ENCODE measurements at places on chromosomes 2 and 18.

GRCh38 chr18:44909191-44909719 lies 228.6 kb downstream of the SETBP1 start:
- peak; percentile 27 for DNase-seq

GRCh38 chr18:23857164-23857552 lies 157.4 kb upstream of the TTC39C start:
- DNase-seq, result no peak

GRCh38 chr2:186757009-186757408 lies 63.1 kb downstream of the FAM171B start:
- DNase-seq, result peak; percentile 70

- DNase-seq, result no peak
Observed at GRCh38 chr2:227607941-227608340, 6.7 kb downstream of the SCYGR3 start.

DNA sequence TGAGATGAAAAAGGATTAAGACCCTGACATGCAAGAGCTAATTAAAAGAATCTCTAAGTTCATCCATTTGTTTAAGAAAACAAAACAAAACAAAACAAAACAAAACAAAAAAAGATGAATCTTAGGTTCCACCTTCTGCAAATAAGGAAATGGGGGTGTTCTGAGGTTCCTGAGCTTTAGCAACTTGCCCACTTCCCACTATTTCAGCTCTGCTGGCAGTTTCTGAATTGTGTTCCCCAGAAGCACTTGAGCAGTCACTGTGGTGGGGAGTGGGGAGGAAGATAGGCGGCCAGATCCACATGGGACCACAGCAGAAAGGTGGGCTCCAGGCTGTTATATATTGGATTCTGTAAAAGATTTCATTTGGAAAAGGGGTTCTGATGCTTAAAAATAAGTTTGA lies 20.3 kb downstream of the INO80C start:
- DNase-seq, result no peak

DNA sequence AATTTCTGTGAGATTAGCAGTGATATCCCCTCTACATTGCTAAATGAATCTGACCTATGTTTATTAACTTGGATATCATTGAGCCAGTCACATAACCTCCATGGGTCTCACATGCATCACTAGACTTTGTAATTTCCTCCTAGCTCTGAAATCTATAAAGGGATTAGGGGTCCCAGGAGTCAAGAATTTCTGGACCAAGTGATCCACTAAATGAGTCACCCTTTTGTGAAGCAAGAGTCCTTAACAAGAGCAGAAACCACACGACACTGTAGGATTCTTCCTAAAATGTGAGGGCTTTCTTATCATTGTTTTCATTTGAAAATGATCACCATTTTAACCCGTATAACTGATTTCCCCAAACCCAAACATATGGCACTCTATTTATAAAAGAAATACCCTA lies 90.3 kb downstream of the DHRS9 start:
- peak; percentile 6 for DNase-seq

GRCh38 chr2:30040147-30040546 lies 106.7 kb upstream of the YPEL5 start:
- no peak for DNase-seq

GRCh38 chr18:58545338-58546296 lies 83.3 kb downstream of the ALPK2 start:
- DNase-seq, result no peak

- no peak for DNase-seq
Observed at GRCh38 chr2:53727921-53728320, 39.7 kb upstream of the CHAC2 start.

DNA sequence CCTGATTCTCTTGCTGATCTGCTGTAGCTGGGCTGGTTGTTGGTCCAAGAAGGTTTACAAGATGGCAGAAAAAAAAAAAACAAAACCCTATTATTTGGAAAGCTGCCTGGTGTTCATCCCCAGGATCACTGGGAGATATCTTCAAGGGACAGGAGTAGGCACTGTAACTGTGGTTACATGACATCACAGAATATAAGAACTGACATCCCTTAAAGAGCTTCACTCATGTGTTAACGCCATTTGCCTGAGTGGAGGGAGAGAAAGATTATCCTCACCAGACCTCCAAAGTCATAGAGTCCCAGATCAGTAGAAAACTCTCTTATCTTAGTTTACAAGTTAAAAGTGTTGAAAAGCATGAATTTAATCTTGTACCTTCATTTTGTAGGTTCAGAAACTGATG lies 95.3 kb upstream of the BZW1 start:
- no peak for DNase-seq

- DNase-seq, result no peak
Observed at GRCh38 chr2:159266554-159266953, 19.9 kb downstream of the WDSUB1 start.

DNA sequence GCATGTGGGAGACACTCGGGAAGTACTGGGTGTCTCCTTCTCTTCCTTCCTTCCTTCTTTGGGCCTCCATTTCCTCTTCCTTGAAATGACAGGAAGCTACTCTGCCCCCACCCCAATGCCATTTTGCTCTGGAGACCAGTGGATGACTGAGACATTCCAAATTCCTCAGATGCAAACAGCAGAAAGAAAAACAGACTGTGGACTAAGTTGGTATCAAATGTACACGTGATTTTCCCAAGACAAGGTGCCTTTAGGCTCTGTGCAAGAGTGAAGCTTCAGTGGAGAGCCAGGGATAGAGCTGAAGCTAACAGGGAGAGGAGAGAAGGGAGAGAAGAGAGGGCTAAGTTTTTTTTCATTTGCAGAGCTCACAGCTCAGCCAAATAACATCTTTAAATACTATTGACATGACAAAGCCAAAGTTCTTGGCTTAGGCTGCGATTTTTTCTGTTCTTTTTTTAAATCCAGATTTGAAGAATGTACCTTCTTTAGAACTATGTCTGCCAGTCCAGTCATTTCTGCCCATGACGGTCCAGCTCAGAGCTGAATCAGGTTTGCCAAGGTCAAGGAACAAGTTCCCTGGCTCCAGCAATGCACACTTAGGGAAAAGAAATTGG lies 84.5 kb upstream of the LCLAT1 start:
- peak; percentile 99 for DNase-seq

- DNase-seq, result no peak
Observed at GRCh38 chr2:225137971-225138370, 95.7 kb upstream of the DOCK10 start.

- no peak for DNase-seq
Observed at GRCh38 chr2:25184254-25184653, 15.9 kb upstream of the POMC start.

GRCh38 chr2:172447811-172448493 lies 20.6 kb downstream of the ITGA6 start:
- peak; percentile 49 for DNase-seq

GRCh38 chr2:9697909-9698308 lies 67.1 kb upstream of the YWHAQ start:
- DNase-seq, result no peak

DNA sequence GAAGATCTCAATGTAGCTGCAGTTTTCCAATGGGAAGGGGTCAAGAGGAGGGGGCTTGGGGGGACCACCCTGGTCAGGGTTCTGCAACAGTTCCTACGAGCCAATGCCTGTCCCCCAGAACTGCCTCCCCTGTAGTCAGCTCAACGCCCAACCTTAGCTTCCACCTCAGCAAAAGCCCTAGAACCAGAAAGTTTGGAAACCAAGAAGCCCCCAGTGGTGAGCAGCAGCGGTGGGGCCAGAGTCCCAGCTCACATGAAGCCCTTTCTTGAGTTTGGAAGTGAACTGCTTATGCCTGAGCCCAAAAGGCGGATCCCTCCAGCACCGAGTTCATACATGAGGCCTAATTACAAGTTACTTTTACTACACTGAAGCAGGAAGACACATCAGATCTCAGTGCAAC lies 162.4 kb downstream of the HDAC4 start:
- no peak for DNase-seq

GRCh38 chr18:8368512-8369217 lies 240.6 kb upstream of the RAB12 start:
- DNase-seq, result no peak

DNA sequence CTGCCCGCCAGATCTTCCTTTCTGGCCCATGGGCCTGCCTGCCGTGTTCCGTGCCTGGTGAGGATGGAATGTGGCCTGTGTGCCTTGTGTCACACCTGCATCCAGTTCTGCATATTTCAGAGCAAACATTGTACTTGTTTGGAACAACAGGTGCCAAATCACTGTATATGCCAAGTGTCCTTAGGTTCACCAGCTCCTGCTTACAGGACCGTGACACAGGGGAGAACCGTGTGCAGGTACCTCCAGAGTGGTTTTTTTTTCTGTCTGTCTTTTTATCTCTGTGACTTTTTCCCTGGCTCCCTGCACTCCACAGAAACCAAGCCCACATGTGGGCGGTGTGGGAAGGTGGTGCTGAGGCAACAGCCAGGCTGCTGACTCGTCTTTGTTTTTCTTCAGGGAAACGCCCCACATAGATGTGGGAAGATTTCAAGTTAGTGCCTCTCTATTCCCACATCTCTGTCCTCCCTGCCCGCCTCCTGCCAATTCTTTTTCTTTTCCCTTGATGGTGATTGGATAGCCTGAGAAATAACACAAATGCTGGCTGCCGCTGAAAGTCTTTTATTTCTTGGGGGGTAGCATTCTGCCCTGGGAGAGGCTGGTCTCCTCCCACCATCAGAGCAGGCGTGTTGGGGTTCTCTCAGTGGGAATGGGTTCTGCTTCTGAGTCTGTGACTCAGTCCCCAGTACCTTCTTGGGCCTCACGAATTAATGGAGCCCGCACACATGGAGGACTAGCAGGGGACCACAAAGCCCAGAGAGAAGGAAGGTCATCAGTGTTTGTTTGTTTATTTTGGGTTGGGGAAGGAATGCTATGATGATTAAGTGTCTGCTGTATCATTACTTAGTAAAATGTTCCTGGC lies 21.4 kb downstream of the GRHL1 start:
- DNase-seq, result peak; percentile 27

DNA sequence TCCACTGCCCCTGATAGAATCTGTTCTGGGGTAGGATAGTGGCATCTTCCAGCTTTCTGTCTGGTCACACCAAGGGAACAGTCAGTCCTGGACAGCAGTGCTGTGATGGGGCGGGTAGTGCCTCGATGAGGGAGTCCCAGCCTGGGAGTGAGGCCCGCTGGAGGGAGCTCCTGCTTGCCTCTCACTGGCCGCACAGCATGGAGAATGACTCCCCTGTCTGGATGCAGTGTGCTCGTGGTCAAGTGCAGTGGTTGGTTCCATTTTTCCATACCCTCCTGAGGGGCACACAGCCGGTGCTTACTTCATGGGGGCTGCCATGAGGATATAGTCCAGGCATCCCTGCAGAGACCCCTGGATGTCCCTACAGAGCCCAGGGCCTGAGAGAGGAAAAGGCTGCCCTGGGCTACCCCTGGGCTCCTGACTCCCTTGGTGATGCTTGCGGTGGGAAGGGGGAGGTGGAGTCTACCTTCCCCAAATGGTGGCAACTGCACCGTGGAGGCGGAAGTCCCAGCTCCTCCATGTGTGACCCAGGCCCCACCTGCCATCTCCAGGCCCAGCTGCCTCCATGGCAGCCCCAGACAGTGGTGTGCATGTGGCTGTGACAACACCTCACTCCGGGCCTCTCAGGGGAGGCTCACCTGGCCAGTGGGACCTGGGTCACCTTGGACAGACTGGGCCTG lies 212.5 kb downstream of the GLI2 start:
- no peak for DNase-seq

DNA sequence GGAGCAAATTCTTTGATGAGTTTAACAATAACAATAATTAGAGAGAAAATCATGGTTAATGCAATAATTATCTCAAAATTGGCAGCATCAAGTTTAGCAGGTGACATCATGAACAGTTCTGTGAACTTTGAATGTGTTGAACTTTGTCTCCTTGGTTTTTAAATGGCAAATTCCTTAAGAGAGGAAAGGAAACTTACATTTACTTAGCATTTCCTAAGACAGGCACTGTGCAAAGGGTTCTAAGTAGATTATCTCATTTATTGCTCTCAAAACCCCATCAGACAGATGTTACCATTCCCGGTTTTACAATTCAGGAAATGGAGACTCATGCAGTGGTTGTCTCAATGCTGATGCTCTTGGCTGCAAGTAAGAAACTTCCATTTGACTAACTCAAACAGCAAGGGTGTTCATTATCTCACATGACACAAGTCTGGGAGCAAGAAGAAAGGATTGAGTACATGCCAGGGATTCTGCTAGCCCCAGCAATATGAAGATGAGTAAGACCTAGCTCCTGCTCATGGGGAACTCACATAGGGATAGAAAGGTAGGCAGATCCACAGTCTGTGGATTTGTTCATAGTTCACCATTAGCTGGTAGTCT lies 81.3 kb upstream of the ITGA6 start:
- peak; percentile 33 for DNase-seq

- DNase-seq, result peak; percentile 27
Observed at GRCh38 chr18:63971320-63972001, 1.6 kb downstream of the SERPINB8 start.

DNA sequence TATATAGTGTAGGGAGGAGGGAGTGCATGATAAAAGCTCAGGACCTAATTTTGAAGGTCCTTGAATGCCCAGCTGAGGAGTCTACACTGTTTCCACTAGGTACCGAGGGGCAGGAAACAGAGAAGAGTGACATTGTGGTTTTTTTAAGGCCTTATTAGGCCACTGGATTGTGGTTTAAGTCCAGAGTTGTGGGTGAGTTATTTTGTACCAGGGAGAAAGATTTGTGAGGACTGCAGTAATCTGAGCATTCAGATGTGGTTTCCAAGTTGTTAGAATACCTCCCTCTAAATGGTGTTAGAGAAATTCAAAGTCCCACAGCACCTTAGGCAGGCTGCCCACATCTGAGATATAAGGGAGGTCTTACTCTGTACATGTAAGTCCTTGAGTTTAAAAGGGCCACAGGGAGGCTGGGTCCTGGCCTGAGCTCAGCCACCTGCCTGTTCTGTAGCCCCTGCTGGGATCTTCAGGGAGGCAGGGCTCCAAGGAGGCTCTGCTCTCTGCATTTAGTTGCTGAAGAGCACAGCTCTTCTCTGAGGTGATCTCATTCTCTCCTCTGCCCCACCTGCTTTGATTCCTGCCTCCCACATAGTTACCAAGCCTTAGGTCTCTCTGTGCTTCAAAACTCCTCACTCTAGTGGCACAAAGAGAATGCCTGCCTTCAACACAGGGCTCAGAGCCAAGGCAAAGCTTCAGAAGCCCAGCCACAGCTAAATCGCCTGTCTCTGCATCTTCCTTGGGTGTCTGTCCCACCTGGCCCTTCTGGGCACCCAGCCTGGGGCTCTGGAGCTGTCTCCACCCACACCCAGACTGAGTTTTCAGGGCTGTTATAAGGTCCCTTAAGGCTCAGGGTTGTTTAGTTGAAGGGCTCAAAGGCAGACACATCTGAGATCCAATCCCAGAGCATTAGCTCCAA lies 88.1 kb downstream of the VSNL1 start:
- DNase-seq, result peak; percentile 20

GRCh38 chr2:28702878-28703277 lies 48.8 kb upstream of the PPP1CB start:
- no peak for DNase-seq

DNA sequence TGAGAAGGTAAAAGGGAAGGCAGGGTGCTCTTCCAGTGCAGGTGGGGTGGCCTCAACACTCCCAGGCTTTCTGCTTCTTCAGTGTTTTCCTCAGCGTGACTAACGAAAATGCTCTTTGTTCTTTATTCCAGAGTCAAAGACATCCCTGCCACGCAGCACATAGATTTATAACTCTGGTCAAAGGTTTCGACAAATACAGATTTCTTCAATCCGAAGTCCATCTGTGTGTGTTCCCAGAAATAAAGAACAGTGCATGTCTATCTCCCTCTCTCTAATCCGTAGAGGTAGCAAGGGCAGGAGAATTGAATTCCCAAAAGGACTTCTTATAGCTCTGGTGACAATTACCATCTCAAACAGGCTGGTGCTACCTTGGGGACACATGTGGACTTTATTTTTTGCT lies 26.4 kb upstream of the TDRD15 start:
- DNase-seq, result no peak

Measured in kidney tubule cell (primary cell).